Hepatocyte (in vitro differentiated cells): ENCODE measurements at places on chromosomes 4 and X. TPM values are rescaled to one million over a fixed set of nuclear protein-coding genes. Genes with fewer than 3 reads are reported as not detected.

- H3K27me3 ChIP-seq = no peaks in the 10 kb centered on the region
- H3K27ac ChIP-seq = no peak overlapping the region
- no peak overlapping the region for H3K4me3 ChIP-seq
- DNase-seq = no peak
- H3K36me3 ChIP-seq = no peaks in the 10 kb centered on the region
Measured at GRCh38 chrX:13144927-13145655, 100.7 kb upstream of the FAM9C start.

The DUSP21 gene
- not detected in 2 replicates for total RNA-seq

GRCh38 chr4:54568184-54568583, 89.6 kb upstream of the KIT start:
- no peaks in the 10 kb centered on the region for H3K36me3 ChIP-seq
- peaks cover 14% of the 10 kb centered on the region for H3K4me1 ChIP-seq
- H3K4me3 ChIP-seq = no peak overlapping the region
- H3K27ac ChIP-seq = no peak overlapping the region
- no peaks in the 10 kb centered on the region for H3K27me3 ChIP-seq

The MAMLD1 gene
- 2.1 and 2.2 TPM in 2 replicates for total RNA-seq

GRCh38 chr4:181517491-181517890, 725.7 kb upstream of the TENM3 start:
- no peak overlapping the region for H3K27ac ChIP-seq
- H3K4me3 ChIP-seq = no peak overlapping the region
- no peaks in the 10 kb centered on the region for H3K36me3 ChIP-seq
- DNase-seq = no peak

GRCh38 chr4:139635966-139636365, 29.7 kb upstream of the MGST2 start:
- no peak for DNase-seq
- H3K27ac ChIP-seq = no peak overlapping the region
- no peaks in the 10 kb centered on the region for H3K4me1 ChIP-seq
- no peak overlapping the region for H3K4me3 ChIP-seq

The SPANXA1 gene
- not detected in 2 replicates for total RNA-seq

The SYN1 gene
- total RNA-seq = 0.43 and 1.2 TPM in 2 replicates

GRCh38 chr4:55610381-55610780, 18.3 kb upstream of the PDCL2 start:
- H3K36me3 ChIP-seq = no peaks in the 10 kb centered on the region
- H3K4me3 ChIP-seq = no peak overlapping the region
- H3K4me1 ChIP-seq = no peaks in the 10 kb centered on the region
- H3K27ac ChIP-seq = no peak overlapping the region
